Trophoblast cell (in vitro differentiated cells and primary cell): ENCODE measurements at places on chromosomes 7 and 10.

DNA sequence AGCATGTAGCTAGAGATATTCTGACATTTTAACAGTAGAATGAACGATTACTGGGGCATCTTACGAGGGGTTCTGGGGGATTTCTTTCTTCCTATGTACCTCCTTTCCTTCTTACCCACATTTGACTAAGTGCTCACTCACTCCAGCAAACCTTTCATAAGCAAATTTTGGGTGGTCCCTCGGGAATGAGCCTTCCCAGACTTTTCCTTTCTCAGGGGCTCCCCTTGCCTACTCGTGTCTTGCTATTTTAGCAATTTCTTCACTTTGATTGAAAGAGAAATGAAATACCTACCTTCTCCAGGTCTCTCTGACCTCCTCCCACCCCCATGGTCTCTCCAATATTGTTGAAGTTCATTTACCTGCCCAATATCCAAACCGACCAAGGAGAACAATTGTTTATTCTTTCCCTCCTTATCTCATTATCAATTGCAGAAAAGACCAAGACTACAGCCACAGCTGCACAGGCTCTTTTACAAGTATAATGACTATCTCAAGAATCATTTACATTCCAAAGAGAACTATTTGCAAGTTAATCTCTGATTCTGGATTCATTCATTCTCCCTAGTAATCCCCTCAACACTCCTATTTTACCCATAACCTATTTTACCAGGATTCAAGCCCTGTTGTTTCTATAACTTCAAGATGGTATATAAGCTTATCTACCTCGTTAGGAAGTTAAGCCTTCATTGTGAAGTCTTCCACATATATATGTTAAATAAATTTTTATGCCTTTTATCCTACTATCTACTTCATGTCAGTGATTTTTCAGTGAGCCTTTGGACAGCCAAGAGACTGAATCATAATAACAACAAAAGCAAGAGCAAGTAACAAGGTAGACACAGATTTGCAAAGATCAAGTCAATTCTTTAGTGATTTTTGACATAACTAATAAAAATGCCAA lies 480.6 kb downstream of the IPMK start:
- no peak for DNase-seq

DNA sequence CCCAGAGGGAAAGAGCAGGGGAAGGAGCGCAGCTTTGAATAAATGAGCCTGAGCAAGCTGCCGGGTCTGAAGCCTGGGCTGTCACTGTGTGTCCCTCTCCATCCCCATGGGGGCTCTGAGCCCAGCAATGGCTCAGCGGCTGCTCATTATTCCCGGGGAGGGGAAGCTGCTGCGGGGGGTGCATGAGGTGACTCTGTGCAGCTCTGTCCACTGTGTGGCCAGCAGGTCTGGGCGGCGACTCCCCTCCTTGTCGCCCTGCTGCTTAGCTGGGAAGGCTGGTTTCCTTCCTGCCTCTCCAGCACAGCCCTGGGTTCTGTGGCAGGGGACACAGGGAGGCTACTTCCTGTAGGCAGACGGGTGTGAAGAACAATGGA lies 234.2 kb downstream of the PRPF18 start:
- no peak for DNase-seq

DNA sequence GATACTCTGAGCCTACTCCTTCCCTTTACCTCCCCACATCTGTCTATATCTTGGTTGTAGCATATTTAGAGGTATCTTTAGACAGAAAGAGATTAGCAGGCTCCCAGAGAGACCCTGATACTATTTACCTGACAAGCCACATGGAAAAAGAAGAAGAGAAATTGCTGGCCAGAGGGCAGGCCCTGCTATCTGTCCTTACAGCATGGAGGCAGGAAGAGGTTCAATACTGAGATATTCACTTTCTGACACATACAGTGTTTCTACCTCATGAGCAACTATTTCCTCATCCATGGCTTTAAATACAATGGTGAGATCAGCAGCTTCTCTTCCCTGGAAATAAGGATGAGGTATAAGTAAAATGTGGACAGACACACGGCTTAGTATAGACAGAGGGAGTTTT lies 33.9 kb upstream of the TSPAN13 start:
- peak; percentile 55 for DNase-seq

GRCh38 chr7:73971322-73971703 lies 56.7 kb upstream of the ELN start:
- DNase-seq, result no peak

- DNase-seq, result peak; percentile 22
These were observed 648.1 kb downstream of the ANKRD7 start for GRCh38 chr7:118872568-118872967.

- no peak for DNase-seq
These were observed 16.4 kb downstream of the TNRC18 start for GRCh38 chr7:5406957-5407945.

GRCh38 chr10:63921908-63922467 lies 400.8 kb downstream of the REEP3 start:
- no peak for DNase-seq

GRCh38 chr7:86978808-86979506 lies 80.5 kb downstream of the ELAPOR2 start:
- no peak for DNase-seq

- DNase-seq, result no peak
These were observed 157.4 kb downstream of the NXPH1 start for GRCh38 chr7:8590791-8591190.

DNA sequence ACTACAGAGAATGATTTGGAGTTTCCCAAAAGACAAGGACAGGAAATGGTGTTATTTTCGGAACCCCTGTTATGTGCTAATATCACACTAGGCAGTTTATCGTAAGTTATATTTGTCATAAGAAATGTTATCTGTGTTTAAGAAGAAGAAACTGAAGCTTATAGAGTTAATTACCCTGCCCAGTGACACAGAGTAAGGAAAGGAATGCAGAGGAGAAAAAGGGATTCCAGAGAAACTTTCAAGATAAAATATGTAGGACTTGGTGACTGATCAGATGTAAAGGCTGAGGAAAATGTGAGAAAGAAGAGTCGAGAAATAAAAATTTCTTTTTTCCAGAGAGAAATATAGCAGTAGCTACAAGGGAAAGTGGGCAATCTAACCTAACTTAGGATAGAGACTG lies 63.5 kb upstream of the ZNF746 start:
- peak; percentile 53 for DNase-seq

DNA sequence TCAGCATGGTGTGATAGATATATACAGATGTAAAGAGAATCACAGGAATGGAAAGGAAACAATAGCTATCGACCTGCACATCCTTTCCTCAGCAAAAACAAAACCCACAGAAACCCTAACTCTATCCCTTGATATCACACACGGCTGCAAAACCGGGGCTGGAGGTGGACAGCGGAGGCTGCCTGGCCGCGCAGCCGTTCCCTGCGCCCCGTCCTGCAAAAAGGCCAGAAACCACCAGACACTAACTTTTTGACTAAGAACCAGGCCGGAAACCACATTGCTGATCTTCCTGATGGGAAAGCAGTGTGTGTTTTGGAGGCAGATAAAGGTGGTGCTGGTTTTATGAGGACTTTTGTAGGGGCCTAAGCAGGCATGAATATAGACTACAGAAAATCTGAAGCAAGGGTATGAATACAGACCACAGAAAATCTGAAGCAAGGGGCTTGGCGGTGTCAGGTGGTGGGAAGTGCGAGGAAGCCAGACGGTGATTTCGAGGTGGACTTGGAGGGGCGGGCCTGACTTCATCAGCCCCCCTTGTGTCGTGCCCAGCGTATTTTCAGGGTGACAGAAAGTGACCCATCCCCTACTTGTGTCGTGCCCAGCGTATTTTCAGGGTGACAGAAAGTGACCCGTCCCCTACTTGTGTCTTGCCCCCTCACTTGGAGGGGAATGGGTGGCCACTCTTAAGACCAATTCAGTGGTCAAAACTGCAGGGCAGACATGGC lies 123.3 kb downstream of the WDR37 start:
- DNase-seq, result no peak

DNA sequence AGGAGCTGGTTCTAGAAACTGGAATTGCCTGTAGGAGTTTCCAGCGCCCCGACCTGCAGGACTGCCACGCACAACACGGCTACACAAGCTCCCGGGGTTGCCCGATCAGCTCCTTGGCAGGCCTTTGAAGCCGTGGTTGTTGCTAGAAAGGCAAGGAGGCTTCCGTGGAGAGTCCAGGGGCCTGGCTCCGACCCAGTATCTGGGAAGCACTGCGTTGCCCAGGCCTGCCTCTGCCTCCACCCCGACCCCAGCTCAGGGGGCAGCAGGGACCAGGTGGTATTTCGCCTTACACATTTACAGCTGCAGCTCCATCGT lies 54.4 kb downstream of the PROSER2 start:
- DNase-seq, result no peak

DNA sequence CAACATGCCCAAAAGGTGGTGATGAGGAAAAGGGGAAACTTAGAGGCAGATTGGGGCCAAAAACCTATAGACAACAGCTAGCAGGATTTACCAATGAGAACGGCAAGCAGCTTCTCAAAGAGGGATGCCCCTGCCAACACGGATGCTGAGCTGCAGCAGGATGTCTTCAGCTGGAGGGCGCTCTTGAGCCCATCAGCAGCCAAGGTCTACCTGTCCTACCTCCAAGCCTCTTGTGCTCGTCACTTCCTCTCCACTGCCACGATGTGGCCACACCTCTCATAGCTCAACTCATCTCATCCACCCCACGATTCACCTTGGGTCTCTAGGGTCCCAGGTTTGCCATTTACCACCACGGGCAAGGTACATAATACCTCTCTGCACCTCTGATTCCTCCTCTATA lies 36.5 kb downstream of the DLG5 start:
- peak; percentile 32 for DNase-seq

DNA sequence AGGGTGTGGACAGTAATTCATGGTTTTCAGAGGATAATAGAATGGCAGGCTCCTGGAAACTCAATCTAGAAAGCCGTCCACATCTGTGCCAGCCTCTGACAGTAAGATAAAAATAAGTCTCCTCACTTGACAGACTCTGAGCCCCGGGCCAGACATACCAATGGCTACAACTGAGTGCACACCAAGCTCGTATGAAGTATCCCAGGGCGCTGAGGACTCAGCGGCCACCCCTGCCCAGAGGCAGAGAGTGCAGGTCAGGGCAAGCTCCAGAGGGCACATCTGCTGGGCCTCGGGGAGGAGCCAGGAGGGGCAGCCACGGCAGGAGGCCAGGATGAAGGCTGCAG lies 262.8 kb upstream of the TCERG1L start:
- no peak for DNase-seq

DNA sequence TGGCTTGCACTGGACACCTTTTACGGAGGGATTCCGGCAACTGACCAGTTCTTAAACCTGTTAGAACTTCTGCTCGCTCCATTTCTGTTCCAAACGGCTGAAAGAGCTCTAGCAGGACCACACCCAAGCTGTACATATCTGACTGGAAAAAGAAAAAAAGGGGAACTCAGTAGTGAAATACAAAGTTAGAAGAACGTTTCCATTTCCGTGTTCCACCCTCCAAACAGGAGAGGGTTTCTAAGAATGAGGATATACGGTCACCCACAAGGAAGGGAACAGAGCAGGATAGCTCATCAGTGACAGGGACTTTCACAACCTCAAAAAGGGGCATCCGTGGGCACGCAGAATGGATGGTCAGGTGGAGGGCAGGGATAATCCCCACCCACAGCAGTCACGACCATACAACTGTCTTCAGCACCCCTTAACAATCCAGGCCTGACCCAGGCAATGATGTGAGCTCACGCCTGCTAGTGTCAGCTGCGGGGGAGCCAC lies 4.3 kb upstream of the ANKRD61 start:
- DNase-seq, result no peak

DNA sequence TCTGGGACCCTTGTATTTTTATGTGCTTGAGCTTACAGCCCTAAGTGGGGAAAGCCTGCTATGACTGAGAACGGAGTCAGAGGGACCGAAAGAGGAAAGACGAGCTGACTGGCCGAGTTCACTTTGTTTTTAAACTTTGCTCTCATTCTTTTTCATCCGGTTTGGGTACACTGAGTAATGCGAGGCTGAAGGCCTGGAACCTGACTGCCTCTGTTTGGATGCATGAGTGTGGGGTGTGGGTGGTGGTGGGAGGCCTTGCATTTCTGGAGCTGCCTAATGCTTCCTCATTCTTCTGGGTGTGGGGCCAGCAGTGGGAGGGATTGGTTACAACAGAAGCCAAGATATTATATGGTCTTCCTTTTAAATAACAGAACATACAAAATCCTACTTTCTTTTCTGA lies 155.5 kb downstream of the BUB3 start:
- DNase-seq, result no peak

DNA sequence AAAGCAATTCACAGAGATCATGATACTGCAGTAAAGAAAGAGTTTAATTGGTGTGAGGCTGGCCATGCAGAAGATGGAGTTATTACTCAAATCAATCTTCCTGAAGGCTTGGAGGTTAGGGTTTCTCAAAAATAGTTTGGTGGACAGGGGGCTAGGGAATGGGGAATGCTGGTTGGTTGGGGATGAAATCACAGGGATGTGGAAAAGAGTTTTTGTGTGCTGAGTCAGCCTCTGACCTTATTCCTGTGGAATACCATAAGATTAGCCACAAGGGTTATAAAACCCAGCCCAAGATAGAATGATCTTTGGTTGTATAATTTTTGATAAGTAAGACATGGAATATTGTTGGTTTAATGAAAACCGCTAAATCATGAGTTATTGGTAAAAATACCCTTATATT lies 764.3 kb downstream of the TYW1 start:
- DNase-seq, result no peak

GRCh38 chr10:60147576-60148265 lies 241.4 kb upstream of the CCDC6 start:
- DNase-seq, result no peak

GRCh38 chr7:45130910-45131309 lies 19.4 kb upstream of the TBRG4 start:
- no peak for DNase-seq

DNA sequence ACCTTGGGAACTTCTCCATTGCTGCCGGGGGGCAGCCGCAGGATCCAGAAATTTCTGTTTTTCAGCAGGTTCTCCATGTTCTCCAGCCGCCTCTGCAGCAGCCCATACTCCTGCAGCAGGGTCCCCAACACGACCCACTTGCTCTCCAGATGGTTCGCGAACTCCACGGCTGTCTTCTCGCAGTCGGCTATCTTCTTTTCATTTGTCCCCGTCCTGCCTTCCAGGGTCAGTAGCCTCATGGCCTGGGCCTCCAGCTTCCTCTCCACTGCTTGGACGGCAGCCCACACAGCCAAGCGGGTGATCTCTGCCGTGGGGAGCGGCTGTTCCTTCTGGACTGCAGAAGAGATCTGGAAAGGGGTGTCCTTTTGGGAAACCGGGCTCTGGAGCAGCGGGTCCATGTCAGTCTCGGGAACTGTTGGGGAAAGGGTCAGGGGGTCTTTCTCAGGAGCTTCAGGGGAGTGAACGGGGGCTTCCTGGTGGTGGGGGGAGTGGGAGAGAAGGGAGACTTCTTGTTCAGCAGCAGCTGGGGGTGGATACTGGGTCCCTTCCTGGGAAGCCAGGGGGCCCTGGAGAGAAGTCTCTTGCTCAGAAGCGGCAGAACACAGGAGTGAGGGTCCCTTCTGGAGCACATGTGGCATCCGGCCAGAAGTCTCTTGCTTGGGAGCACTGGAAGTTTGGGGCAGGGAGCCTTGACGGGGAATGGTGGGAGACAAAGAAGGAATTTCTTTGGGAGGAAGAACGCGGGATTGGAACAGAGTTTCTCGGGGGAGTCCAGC lies 5.5 kb downstream of the ZNF777 start:
- DNase-seq, result no peak

- DNase-seq, result no peak
These were observed 7.6 kb downstream of the CYP26A1 start for GRCh38 chr10:93081318-93081717.

GRCh38 chr7:91330191-91330808 lies 66.1 kb downstream of the FZD1 start:
- DNase-seq, result no peak
